ENCODE measurements at places on chromosomes 11 and 22.

DNA sequence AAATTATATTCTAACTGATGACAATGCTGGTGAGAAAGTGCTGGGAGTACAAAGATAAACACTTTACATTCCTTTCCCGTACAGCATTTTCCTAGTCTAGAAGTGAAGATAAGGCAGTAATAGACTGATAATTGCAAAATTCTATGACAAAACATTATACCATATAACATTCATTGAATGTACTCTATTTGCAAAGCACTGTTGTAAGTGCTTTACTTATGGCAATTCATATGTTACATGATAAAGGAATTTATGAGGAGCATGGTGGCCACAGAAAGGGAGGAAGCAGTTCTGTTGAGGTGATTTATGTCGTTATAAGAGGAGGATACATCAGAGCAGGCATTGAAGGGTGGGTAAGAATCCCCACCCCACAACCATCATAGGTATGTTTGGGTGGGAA is 434.8 kb downstream of the RAB38 start:
- no peak for DNase-seq

DNA sequence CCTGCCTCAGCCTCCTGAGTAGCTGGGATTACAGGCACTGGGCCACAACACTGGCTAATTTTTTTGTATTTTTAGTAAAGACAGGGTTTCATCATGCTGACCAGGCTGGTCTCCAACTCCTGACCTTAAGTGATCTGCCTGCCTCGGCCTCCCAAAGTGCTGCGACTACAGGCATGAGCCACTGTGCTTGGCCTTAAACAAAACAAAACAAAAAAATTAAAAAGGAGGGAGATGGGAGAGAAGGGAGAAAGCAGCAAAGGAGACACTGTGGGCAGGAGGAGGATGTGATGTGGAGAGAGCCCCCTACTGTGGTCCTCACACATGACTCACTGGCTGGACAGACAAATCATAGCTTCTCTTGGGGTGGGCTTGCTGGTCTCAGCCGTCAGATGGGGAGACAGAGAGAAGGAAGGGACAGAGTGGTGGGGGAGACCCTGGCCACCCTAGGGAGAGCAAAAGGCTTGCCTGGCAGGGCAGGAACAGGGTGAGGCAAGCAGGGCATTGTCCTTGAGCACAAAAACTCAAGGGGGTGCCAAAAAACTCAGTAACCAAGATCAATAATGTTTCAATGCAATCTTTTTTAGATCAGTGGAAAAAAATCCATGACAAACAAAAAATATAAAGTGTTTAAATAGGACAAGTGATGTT is 31.6 kb downstream of the TPST2 start:
- DNase-seq = no peak

DNA sequence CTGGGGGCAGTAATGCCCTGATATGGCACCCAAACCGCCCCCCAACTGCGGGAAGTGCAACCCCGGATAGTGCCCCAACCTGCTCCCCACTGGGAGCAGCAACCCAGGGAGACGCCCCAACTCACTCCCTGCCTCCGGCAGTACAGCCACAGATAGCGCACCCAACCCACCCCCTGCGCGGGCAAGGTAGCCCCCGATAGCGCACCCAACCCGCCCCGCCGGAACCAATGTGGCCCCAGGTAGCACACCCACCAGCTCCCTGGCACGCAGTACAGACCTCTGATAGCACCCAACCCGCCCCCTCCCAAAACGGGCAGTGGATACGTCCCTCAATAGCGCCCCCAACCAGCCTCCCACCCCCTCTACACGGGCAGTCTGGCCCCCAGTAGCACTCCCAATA is 3.8 kb upstream of the RFPL3 start:
- no peak for DNase-seq

GRCh38 chr11:99117603-99118002 is 96.9 kb downstream of the CNTN5 start:
- no peak for DNase-seq

- no peak for DNase-seq
These were observed 55.6 kb downstream of the OR4C45 start for GRCh38 chr11:50088231-50088630.

DNA sequence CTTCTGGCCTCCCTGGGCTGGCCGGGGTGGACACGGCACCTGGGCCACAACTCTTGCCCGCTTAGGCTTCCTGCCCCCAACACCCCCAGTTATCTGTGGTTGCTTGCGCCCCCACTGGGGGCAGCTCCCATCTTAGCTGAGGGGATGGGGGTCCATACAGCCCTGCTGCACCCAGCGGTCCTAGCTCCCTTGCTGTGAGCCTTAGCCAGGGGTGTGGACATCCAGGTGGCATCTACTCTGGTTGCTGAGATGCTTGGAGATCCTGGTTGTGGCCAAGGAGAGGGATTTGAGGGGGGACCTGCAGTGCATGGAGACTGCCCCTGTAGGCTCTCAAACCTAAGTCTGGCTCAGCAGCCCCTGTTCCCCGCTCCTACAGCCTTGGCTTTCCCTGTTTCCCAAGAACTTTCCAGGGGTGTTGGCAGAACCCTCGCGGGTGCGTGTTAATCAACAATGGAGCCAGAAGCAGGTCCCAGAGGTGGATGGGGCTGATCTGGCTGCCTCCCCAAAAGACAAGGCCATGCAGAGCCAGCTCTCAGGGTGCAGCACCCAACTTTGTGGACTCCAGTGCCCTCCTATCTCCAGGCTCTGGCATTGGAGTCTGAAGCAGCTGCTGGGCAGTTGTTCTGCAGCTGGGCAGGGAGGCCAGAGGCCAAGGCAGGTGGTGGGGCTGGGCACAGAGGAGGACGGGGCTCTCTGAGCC is 3.3 kb downstream of the KCNQ1 start:
- DNase-seq = no peak

DNA sequence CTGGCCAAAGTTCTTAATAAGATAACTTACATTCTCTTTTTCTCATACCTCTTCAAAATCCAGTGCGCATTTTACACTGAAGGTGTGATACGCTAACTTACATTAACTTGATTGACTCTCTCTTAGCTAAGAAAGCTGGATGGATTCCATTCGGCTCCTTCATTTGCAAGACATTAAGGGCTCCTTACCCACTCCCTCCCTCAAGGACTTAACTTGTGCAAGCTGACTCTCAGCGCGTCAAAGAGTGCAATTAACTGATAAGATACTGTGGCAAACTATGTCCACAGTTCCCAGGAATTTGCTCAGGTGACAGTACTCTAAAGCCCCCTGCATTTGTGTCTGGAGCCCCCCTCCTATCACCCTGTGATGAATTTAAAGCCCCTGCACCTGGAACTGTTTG is 6.4 kb upstream of the RFPL1 start:
- DNase-seq = no peak

- DNase-seq = no peak
These were observed 2.2 kb downstream of the PLAAT5 start for GRCh38 chr11:63488789-63489188.

GRCh38 chr11:71221201-71221600 is 31.2 kb downstream of the SHANK2 start:
- no peak for DNase-seq

DNA sequence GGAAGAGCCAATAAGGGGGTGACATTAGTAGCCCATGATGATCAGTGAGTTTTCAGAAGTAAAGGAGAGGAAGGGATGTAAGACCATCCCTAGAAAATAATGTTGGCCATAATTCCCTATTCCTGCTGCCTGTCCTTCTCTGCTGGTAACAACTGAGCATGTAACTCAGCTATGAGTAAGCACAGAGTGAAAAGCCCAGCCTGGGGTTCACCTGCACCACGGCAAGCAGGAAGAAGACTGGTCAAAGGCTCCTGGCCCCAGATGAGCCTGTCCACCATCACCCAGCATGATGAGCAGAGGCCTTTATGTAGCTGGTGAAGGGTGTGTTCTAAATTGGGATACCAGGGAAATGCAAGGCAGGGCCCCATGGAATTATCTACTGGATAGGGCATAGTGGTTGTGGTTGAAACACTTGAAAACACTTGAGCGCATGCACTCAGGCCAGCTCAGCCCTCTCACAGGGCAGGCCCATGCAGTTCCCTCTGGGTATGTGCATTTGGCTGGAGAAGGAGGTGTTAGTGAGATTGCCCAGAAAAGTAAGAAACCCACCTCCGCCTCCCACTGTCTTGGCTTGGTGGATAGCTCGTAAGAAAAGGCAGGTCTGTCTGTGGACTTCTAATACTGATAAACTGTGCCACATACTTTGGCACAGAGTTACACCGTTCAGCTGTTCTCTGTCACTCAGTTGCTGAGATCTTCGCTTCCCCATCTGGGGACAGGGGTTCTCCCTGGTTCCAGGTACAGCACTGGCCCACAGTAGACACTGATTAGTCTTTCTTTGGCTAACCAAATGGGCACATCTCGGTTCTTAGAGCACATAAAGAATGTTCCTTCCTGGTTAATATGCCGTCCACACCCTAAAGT is 86.8 kb downstream of the AMOTL1 start:
- DNase-seq = no peak

DNA sequence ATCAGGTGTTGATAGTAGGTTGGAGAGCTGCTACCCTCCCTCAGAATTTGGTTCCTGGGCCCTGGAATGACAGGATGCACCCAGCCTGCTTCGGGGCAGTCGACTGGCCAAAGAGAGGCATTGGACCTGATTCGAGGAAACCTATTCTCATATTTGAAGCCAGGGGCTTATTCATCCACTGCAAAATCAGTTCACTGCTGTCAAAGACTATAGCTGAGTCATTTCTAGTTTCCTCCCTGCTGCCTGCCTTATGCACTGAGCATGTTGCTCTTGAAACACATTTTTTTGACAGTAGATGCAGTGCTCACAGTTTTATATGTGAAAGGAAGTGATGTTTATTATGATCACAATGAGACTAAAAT is 565.4 kb downstream of the ETS1 start:
- DNase-seq = no peak

GRCh38 chr11:75425422-75425821 is 7.6 kb downstream of the KLHL35 start:
- DNase-seq = no peak

- no peak for DNase-seq
These were observed 270.5 kb upstream of the CADM1 start for GRCh38 chr11:115774756-115775155.

- no peak for DNase-seq
These were observed 270.7 kb downstream of the TBC1D22A start for GRCh38 chr22:47032956-47033647.

GRCh38 chr11:20097319-20098221 is 62.7 kb downstream of the DBX1 start:
- DNase-seq = no peak

DNA sequence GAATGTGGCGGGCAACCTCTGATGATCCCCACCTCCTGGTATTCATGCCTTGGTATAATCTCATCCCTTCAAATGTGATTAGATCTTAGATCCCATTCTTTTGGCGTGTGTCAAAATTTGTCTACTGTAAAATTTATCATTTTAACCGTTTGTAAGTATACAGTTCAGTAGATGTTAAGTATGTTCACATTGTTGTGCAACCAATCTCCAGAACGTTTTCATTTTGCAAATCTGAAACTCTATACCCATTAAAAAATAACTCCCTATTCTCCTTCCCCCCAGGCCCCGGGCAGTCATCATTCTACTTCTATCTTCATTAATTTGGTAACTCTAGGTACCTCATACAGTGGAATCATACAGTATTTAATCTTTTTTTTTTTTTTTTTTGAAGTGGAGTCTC is 159.0 kb downstream of the LDLRAD3 start:
- DNase-seq = no peak

- DNase-seq = no peak
These were observed 42.6 kb upstream of the SCUBE2 start for GRCh38 chr11:9133956-9134355.

- DNase-seq = no peak
These were observed 18.0 kb upstream of the ARHGAP32 start for GRCh38 chr11:129209891-129210830.

GRCh38 chr11:72512956-72513355 is 78.6 kb upstream of the CLPB start:
- DNase-seq = no peak

DNA sequence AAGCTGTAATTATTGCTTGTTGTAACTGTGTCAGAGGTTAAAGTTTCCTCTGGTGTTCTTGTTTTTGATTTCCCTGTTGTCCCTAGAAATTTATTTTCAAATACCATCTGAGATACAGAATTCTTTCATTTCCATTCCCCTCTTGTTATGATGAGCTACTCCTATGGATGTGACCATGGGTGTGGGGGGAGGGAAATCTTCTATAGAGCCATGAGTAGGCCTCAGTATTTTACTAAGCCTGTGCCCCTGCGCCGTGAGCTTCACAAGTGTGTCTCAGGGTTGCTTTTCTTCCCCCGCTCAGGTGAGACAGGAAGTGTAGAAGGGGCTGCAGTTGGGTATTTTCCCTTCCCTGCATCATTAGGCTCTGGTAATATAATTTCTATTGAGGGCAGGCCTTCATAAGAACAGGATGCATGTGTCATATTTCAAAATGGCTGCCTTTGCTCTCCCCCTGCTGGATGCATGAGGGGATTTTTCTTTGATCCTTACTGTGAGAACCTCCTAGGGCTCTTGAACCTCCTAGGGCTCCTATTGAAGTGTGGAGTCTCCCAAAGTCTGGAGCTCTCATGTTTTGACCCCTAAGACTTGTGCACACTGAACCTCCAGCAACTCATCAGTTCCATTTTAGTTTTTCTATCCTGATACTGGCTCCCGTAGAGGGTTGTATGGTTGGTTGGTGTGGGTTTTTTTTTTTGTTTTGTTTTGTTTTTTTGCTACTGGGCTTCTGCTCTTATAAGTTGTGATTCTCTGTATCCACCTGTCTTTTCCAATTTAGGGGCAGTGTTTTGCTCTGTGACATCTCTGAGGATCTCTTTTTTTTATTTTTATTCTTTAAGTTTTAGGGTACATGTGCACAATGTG is 658.2 kb downstream of the NTM start:
- no peak for DNase-seq

DNA sequence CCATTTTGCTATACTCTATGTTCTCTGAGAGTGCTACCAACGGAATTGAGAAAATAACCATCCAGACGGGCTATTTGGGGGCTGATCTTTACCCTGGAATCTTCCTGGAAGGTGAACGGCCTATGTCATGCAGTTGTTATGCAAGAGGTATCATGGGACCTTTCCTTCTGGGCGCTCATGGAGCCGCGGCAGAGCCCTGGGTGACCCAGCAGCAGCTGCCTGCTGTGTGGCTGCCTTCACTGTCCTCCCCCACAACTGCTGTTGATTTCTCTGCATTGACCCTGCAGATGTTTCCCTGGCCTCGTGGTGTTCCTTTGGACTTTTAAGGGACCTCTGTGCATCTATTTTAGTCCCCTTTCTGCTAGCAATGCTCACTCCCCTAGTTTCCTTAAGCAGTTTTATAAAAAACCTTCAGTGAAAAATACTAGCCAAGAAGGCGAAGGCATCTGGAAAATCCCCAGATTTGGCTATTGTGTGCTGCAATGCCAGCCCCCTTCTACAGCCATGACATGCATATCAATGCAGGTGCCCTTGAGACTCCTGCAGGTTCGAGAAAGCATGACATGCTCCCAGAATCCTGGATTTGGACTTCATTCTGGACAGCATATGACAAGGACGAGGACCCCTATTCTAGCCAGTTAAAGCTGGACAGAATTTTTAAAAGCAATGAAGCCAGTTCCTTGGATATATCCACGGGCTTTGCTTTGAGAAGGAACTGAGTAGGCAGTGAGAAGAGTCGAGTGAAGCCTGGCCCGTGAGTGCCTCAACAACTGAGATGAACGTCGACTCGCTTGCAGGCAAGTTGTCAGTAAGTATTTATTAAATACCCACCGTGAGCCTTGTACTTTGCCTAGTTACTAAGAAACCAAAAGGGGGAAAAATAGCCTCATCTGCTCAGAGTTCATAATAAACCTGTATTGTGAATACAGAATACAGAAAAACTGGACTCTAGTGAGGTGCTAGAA is at the start of gene SLC25A18:
Gene SLC25A18, plus strand, starts transcription at position 593 of the 965 bp plus-strand sequence. CDS start 16,447 bp downstream, outside the sequence.
- DNase-seq = no peak
